Esophagus squamous epithelium (tissue), 5 donors: ENCODE measurements at places on chromosomes 5 and 9.

GRCh38 chr9:123408313-123409262 is 52.6 kb downstream of the CRB2 start:
- DNase-seq = no peak

DNA sequence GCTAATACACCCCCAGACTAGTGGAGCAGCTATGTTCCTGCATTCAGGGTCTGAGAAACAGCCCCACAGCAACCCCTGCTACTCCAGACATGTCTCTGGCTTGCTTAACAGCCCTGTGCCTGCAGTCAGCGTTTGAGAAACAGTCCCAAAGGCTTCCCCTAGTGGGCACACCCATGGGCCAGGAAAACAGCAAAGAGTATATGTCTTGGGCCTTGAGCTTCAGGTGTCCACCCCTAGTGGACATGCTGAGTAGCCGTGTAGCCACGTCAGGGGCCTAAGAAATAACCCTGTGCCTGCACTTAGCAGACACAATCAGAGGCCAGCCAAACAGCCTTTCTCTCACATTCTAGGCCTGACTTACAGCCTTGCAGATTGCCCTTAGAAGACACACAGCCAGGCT is 698.6 kb downstream of the PTPRD start:
- DNase-seq = no peak

DNA sequence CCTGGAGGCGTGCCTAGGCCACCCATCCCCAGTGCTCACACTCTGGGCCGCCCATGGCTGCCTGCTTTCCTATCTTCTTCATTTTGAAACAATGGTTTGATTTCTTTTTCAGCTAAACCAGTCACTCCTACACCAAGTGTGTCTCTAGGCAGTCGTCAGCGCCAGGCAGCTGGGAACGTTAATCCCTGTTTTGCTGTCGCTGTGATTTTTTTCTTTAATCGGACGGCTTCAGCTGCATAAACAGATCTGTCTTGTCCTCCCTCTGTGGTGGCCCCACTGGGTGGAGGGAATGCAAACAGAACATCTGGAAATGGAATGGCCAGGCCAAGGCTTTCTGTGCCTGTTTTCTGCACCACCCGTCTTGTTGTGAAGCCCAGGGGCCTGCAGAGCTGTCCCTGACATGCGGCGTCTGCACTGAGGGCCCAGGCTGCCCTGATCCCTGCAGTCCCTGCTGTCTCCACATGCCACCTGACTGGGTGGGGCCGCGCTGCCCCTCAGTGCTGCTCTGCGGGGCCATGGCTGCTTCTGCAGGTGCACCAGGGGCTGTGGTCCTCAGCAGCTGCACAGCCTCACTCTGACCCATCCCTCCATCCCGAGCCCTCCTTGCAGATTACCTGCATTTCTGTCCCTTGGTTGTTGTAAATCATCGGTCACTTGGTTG is 51.5 kb downstream of the WNK2 start:
- DNase-seq = no peak

- no peak for DNase-seq
Measured at GRCh38 chr5:61670941-61671340, 338.9 kb downstream of the ZSWIM6 start.

GRCh38 chr9:138049085-138049778 is 171.7 kb downstream of the CACNA1B start:
- no peak for DNase-seq

DNA sequence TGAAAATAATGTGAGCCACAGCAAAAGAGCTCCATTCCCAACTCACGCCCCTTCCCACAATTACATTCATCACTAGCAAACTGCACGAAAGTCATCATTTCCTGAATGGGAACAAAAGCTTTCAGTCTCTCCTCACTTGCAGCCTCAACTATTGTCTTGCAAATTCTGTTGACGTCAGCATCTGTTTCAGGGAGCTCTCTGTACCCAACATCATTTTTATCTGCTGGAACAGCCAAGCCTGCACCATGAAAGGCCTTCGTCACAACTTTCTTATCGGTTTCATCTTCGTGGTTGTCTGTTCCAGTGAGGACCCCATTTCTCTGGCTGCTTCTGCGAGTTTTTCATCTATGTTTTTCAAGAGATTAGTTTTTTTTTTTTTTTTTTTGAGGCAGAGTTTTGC is 14.3 kb upstream of the RNF130 start:
- no peak for DNase-seq

GRCh38 chr5:175059687-175060211 is 335.4 kb downstream of the MSX2 start:
- DNase-seq = no peak

DNA sequence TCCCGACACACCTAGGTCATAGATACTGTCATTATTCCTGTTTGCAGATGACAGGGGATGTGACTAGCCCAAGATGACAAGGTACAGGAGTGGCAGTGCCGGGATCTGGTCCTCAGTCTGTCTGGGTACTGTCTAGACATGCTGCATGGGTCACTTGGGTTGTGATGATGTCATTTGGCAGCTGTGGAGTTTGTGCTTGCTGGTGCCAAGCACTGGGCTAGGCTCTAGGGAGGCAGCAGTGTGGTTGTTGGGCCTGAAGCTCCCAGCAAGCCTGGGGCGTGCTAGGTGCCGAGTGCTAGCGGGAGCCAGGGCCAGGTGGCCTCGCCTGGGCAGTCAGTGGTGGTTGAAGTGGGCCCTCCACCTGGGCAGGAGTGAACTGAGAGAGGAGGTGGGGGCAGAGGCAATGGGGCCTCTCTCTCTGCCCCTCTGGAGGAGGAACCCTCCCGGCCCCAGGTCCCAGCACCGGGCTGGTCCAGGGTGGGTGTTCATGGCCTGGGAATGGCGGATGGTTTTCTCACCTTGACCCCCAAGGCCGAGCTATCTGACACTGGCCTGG is 8.8 kb upstream of the ASB6 start:
- no peak for DNase-seq

DNA sequence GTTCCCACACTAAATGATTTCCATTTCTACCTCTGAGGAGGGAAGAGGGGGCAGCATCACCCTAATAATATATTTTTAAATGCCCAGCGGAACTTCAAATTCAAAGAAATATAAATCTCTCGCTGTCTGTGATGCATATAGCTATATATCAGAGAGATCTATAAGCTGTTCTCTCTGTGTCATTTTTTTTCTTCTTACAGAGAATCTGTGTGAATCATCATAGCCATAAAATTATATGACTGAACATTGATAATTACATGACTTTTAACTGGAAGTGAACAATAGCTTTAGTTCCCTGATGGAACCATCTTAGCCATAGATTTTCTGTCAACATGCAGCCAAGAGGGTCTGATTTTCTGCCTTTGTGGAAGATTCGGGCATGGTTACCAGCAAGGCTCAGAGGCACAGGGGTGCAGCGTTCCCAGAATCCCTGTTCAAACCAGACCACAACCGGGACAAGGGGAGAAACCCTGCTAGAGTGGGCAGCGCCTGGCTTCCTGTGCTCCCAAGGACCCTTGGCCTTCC is 93.7 kb upstream of the OSMR start:
- DNase-seq = no peak

DNA sequence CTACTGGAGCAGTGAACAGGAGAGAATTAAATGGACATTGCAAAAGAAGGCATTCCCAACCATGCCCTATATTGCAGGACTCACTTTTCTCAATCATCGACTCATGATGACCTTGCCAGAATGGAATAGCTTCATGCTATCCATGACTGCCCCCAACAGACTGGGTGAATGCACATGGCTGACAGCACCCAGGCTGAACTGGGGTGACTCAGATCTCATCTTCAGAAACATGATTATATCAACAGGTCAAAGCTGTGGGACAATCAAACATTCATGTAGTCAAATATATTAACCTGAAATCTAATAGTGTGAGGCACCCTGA is 34.7 kb upstream of the MIER3 start:
- DNase-seq = no peak

- DNase-seq = no peak
Measured at GRCh38 chr5:110371011-110371724, 355.3 kb downstream of the TMEM232 start.

DNA sequence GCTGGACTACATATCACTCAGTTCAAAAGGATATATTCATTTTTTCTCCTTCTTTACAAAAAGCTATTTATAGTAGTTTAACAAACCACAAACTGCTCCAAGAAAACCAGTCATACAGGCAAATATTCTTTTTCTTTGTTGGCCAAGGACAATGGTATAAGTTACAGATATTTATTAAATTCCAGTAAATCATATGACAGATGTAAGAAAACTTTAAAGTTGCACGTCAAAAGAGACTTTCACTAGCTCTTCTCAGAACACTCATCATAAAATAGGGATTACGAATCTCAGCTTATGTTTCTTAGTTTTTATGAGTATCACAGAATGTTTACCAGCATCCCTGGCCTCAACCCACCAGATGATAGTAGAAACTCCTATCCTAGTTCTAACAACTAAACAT is 67.2 kb downstream of the ANKRD31 start:
- no peak for DNase-seq

GRCh38 chr9:106467113-106467864 is 395.7 kb upstream of the ZNF462 start:
- no peak for DNase-seq

- no peak for DNase-seq
Measured at GRCh38 chr9:72600671-72601070, 79.3 kb downstream of the TMC1 start.

DNA sequence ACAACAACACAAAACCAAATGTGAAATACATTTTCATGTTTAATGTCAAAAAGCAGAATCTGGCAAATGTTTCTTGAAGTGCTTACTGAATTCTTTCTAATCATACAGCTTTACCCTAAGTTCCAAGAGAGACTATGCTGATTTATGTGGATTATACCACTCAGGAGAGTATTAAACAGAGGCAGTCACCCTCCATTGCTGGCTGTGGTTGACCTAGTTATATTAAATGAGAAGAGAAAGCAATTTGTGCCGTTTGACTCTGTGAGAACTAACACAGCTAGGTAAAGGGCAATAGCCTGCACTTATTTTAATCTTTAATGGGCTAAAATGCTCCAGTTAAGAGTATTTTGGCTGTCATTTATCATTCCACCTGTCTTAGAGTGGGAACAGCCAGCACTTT is 62.6 kb downstream of the ELL2 start:
- no peak for DNase-seq

DNA sequence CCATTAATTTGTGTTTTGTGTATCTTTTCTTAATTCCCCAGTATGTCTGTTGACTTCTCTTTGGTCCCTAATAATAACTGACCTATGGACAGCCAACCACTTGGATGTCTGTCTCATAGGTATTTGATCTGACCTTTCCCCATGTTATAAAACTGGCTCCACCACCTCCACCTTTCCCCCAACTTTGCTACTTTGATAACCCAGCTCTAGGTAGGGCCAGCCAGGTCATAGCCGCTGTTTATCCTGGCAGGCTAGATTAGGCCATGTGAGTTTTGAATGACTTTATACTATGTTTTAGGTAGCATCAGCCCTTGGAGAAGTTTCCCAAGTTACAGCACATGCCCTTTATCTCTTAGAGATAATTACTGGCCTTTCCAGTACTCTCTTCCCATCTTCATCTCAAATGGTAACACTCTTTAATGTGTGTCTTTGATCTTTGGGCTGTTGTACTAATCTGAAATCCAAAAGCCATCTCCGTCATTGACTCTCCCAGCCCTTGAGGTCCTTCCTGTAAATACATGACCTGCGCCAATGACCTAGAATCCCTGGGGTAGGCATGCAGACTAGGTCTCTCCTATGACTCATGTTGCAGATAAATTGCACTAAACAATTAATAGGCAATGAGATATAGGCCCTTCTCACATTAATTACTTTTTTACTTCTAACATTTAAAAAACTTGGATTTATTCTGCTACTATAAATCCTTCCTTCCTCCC is 152.6 kb downstream of the CD180 start:
- DNase-seq = no peak

GRCh38 chr5:154476354-154477205 is 1.4 kb downstream of the HAND1 start:
- no peak for DNase-seq

DNA sequence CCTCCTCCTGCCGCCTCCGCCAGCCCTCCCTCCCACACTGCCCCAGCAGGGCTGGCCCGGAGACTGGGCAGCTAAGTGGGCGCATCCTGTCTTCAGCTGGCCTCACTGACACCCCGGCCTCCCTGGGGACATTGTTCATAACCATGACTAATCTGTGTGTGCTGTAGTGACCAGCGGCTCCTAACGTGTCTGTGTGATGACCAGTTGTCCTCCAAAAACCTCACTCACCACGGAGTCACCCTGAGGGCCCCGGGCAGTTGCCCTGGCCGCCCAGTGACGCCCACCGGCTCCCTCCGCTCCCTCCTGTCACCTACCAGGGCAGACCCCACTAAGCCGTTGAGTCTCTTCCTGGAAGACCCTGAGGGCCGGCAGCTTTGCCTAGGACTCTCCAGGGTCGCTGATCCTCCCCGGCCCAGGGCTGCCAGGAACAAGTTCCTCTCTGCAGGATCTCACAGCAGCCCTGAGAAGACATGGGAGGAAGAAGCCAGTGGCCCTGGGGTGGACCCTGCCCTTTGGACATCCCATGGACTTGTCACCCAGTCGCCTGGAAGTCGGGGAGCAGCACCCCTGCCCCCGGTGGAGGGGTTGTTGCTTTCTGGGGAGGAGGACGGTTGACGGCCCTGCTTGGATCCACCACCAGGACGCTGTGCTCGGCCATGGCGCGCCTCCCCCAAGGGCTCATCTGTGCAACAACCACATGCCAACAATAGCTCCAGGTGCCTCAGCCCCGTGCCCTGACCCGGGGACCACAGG is 110.2 kb upstream of the LMX1B start:
- DNase-seq = no peak

DNA sequence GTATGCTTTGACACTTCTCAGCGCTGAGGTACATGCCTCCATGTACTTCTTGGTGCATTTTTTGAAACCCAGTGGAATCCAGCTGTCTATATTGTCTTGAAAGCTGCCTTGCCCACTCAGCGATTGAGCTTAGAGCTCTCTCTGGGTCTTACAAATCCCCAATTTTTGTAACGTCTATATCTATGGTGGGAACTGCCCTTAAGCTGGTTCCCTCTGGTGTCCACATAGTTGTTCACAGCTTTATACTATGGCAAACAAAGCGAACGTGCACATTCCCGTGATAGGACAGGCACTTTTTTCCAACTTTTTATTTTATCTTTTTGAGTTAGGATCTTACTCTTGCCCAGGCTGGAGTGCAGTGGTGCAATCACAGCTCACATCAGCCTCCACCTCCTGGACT is 20.9 kb downstream of the CDHR2 start:
- DNase-seq = no peak

GRCh38 chr5:19690978-19691377 is 297.0 kb downstream of the CDH18 start:
- DNase-seq = no peak

DNA sequence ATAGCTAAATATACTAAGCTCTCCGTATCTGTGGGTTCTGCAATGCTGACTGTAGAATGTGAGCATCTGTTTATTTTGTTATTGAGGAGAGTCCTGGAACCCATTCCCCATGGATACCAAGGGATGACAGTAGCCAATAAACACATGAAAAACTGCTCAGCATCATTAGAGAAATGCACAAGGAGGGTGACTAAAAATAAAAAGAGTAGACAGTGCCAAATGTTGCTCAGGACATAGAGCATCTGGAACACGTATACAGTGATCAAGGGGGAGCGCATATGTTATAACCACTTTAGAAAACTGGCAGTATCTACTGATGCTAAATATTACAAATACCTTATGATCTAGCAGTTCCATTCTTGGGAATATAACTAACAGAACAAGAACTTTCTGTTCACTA is 31.0 kb downstream of the MARCHF6 start:
- DNase-seq = no peak

- DNase-seq = no peak
Measured at GRCh38 chr9:89951675-89952074, 346.9 kb downstream of the GADD45G start.
